Activated CD4-positive, alpha-beta T cell treated with anti-CD3 and anti-CD28 coated beads, Interleukin-2, amount 50 U/mL, for 24 hours (primary cell): ENCODE measurements at places on chromosomes 3 and 15.

DNA sequence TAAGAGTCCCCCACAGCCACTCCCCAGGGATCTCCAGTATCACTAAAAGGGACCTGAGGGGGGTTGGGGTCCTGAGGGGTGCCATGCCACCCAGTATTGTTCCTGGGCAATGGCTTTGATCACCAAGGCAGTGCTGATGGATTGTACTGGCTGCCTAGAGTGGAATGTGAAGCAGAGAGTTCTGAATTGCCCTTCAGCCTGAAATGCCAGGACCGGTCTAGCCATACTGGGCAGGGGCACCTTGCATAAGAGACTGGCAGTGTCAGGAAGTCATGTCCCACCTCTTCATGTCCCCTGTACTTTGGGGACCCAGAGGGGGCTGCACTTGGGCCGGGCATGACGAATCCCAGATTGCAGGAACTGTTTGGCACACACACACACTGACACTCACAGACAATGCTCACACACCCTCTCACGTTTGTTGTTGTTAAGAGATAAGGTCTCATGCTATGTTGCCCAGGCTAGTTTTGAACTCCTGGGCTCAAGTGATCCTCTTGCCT, 4.5 kb upstream of the TKT start:
- no peak for DNase-seq

GRCh38 chr3:56688191-56688590, 5.1 kb upstream of the TASOR start:
- no peak for DNase-seq

DNA sequence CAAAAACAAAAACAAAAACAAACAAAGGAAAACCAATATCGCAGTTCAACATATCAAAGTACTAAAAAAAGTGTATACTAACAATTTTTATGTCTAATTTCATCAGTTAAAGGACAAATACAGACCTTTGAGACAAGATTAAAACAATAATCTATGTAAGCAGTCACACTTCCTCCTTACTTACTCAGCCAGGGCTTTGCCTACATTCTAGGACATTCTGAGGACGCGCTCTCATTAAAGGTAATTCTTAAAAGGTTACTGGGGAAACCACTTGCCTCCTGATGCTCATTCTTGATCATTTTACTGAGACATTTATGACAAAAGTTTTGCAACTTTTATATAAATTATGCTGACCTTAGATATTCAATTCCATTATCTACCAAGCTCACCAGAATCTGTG, 93.4 kb downstream of the CBLB start:
- no peak for DNase-seq

- DNase-seq, result no peak
These were observed 36.0 kb downstream of the LDHAL6B start for GRCh38 chr15:59242649-59243048.

DNA sequence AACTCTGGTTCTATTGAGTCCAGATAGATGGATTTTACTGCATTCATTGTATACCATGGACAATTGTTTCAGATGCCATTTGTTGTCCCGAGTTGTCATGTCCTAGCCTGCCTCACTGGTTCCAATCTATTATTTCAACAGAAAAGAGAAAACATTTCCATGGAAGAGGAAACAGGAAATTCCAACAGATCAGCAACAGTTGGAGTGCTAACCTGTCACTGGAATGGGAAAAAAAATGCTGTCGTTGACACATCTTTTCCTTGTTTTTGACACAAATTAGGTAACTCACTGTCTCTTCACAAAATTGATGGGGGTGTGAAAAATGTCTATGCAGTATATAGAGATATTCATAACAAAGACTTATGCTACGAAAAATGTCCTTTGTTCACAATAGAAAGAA, 432.0 kb upstream of the TBL1XR1 start:
- no peak for DNase-seq

DNA sequence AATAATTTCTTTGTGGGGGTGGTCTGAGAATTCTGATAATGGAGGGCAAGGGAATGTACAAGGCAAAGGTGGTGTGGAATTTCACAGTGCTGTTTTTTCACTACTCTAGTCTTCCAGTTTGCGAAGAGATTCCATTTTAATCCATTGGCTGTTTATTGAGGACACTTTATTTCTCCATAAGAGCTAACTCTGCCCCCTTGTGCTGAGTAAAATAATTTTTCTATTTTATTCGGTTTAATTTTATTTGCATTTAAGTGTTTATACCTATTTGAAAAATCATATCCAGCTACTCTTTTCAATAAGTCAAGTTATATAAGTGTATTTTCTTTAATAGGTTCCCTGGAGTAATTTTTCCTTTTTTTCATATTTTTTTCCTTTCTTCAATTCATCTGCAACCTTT, 840.1 kb downstream of the TUSC7 start:
- no peak for DNase-seq

DNA sequence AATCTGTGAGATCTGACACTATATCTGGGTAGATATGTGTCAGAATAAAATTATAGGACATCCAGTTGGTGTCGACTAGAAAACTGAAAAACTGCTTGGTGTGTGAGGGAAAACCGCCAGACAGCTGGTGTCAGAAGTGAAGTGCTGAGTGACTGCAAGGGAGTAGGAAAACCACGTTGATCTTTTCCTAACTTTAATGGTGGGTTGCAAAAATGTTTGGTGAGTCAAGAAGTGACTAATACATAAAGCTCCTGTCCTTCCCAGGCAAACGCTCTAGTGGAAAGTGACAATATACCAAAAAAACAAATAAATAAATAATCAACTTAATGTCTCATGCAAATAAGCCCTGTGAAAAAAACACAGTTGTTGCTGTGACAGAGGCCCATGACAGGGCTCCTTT, 7.3 kb upstream of the CD96 start:
- DNase-seq, result no peak

DNA sequence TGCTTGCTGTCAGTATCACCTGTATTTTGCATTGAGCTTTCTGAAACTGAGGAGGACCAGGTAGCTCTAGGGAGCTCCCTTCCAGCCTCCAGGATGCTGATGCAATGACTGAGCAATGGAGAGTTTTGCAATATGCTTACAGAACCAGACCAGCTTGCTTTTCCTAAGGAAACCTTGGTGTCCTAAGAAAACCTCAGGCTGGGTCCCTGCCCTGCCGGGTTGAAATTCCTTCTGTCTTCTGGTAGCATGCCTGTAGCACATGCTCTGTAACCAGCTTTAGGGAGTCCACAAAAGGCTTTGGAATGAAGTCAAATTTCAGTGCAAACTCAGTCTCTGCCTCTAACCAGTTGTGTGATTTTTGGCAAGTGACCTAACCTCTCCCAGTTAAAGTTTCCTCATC, 65.8 kb upstream of the GSK3B start:
- DNase-seq, result no peak

DNA sequence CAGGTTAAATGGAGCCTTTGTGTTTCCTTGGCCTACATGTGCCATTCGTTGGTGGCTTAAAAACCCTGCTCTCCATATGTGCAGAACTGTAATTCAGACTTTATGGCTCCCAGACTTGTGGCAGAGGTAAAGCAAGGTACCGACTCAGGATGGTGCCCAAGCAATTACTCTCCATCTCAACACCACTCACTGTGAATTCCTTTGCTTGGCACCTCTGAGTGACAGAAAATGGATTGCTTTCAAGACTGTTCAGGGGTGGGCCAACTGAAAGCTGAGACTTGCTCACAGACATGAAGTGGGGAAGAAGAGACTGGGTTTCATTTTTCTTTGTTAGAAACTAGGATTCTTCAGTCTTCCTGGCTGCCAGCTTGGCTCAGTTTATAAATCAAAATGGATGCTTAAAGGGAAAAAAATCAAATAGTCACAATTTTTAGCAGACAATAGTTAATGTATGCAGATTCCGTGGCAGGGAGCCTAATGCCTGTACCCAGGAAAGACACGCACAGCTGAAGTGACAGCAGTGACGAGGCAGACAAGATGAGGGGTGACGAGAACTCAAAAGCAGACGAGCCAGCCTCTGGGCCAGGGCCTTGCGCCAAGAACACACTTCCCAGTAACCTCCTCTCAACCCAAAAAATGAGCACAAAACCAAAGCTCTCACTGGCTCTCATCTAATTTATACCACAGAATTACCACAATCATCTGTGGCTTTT, 207.9 kb upstream of the SLC2A2 start:
- no peak for DNase-seq

DNA sequence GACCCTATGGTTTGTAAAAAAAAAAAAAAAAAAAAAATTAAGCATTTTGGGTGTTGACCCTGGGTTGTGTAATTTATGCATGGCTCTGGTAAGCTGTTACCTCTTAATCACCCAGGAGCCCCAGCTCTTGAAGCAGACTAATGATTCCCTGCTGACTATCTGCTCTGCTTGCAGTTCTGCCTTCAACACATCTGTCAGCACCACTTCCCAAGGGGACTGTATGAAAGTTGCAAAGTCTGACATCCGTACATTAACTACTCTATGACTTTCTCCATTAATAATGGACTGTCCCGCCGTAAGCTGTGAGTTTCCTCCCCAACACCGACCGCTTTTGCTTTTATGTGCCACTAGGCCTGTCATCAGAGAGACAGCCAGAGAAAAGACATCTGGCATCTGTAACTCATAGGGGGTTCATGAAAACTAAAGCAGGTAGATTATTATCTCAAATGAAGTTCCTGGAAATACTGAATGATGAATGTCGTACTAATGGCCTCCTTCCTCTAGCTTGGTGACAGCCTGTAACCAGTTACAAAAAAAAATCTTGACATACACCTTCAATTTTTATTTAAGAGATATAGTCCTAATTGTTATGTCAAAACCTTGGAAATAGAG, 271.5 kb downstream of the IL5RA start:
- DNase-seq, result no peak

GRCh38 chr3:184176377-184177330, 2.0 kb downstream of the AP2M1 start:
- no peak for DNase-seq

GRCh38 chr3:65878831-65879230, 159.9 kb downstream of the MAGI1 start:
- DNase-seq, result no peak

DNA sequence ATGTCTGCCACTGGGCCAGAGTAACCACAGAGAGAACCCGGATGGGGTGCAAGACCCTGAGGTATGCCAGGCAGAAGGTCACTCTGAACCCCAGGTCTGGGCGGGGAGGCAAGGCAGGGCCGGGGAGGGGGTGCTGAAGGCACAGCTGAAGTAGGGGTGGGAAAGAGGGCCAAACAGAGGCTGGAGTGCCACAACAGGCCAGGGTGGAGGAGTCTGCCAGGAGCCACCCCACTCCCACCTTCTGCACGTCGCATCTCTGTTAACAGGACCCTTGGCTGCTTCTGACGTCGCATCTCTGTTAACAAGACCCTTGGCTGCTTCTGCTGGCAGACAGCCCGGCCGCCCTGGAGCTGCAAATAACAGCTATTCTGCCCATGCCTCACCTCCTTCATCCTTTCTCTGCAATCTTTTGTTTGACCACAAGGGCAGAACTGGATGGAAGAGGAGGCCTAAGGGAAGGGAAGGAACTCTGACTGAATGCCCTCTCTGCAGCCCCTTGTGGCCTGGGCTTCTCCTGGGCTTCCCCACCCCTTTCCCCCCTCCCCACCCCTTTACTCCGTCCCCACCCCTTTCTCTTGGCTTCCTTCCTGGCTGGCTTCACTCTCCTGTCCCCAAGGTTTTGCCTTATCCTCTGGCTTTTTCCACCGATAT, 20.6 kb upstream of the FBLN2 start:
- no peak for DNase-seq

GRCh38 chr3:171718493-171719185, 91.6 kb downstream of the PLD1 start:
- DNase-seq, result no peak
